ENCODE measurements at places on chromosomes 16 and 17.

- DNase-seq: no peak
Observed at GRCh38 chr16:1769402-1770300, 1.7 kb downstream of the NME3 start.

GRCh38 chr17:17503566-17504130, 7.5 kb upstream of the RASD1 start:
- DNase-seq: no peak

DNA sequence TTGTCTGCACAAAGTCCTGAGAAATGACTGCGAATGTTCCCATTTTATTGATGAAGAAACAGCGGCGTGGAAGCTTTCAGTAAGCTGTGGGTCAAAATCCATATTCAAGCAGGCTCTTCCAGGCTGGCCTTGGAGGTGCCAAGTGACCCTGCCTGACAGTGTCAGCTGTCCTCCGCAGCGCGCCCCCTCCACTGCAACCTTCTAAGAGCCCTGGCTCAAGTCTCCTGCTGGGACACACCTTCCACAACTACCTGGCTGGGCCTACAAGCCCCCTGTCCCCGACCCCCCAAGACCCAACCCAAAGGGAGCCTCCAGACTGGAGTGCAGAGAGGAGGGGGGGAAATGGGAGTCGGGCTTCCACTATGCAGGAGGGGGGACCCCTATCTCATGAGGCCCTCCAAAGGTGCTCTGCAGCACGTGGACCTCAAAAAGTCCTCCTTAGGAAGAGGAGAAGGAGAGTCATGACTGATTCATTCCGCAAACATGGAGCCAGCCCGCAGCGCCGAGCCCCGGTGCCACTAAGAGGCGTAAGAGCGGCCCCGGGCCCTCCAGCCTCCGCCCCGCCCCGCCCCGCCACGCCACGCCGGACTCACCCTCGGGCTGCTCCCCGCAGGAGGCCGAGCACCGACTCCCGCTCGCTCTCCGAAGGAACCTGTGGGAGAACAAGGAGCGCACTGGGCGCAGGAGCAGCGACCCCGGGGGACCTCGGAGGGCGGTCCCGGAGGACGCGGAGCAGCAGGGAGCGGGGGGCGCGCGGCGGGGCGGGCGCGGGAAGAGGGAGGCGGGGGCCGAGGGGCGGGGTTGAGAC, 574 bp downstream of the MPP3 start:
- peak; percentile 9 for DNase-seq

DNA sequence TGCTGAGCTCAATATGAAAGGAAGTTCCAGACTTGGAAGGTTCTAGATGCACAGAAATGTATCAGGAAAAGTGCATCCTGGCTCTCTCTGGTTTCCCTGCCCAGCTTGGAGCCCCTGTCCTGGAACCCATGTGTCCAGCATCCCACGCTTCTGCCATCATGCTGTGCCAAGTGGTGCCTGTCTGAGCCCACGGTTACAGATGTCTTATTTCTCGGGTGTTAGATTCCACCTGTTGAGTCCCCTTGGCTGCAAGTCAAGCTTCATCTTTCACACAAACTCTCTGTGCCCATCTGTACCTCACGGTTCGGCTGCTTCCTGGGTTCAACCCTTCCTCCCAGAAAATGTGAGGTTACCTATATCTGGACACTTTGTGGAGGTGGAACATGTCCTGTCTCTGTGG, 22.5 kb downstream of the OR1D5 start:
- DNase-seq: no peak

DNA sequence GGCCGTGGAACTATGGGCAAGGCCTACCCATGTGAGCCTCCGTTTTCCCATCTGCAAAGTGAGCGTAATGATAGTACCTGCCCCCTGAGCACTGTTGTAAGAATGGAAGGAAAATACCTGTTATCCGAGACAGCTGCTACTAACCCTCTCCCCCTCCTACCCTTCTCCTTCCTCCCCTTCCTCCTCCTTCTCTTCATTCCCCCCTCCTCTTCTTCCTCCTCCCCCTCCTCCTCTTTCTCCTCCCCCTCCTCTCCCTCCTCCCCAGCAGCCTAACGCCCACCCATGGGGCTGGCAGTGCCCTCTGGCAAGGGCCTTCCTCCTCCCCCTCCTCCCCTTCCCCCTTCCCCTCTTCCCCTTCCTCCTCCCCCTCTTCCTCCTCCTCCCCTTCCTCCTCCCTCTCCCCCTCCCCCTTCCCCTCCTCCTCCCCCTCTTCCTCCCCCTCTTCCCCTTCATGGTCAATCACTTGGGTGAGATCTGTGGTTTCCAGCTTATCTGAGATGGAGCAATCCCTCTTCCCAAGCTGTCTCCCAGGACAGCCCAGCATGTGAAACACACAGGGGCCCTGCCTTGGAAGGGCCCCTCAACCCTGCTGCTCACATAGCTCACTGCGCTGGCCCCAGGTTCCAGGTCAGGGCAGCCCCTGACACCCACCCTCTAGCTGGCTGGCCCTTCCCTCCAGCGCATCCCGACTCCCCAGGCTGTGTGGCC, 6.4 kb downstream of the ZFPM1 start:
- DNase-seq: no peak

DNA sequence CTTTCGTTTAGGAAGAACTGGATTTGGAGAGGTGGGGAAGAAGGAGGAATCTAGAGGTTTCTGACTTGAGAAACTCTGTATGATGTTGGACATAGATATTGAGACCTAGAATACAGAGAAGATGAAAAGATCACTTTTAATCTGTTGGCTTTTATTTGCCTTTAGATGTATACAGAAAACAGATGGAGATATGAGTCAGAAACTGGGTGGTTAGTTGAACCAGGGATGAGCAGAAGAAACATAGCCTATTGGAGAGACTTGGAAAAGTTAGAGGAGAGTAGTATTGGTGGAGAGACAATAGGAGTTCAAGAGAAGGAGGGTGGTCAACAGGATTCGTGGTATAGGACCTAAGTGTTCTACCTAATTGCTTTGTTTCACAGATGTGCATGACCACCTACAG, 5.1 kb downstream of the PHAF1 start:
- no peak for DNase-seq

- DNase-seq: no peak
Observed at GRCh38 chr16:64390102-64390501, 731.8 kb downstream of the CDH11 start.

GRCh38 chr17:17518014-17518413, 21.8 kb upstream of the RASD1 start:
- DNase-seq: no peak

- no peak for DNase-seq
Observed at GRCh38 chr16:11107780-11108465, 148.1 kb downstream of the SOCS1 start.

GRCh38 chr16:183005-183404, 2.7 kb downstream of the HBQ1 start:
- DNase-seq: no peak

DNA sequence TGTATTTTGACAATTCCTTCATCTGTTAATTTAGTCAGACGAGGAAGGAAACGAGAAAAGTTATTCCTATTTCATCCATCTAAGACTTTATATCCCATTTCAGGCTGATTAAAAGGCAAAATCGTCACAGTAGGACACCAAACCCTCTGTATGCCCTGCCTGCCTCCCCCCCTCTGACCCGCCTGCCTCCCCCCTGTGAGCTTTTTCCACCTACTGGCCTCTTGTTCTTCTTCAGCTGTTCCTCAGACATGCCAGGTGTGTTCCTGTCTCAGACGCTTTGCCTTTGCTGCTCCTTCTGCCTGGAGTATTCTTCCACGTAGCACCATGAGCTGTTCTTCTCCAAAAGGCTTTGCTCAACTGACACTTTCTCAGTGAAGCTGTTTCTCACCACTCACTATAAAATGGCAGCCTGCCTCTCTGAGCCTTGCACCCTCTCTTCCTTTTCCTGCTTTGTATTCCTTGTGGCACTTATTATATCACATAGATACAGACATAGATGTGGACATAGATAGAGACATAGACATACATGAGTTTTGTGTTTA, 723.4 kb downstream of the MAF start:
- no peak for DNase-seq

- no peak for DNase-seq
Observed at GRCh38 chr16:81641395-81642106, 137.5 kb upstream of the PLCG2 start.

DNA sequence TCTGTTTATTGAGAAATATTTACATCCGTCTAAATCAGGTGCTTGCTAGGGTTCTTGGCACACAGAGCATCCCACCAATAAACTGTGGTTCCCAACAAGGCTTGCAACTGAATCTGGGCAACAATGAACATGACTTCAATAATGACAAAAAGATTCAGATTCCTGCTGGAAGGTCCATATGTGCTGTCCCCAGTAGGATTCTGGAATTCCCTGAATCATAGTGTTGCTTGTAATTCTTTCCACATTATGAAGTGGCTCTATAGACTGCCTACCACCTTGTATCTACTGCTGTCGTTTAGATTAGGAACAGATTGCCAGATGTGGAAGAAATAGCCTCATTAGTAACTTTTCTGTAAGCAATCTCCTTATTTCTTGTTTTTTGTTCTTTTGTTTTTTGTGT, 265.9 kb downstream of the WWOX start:
- DNase-seq: no peak

GRCh38 chr17:42574463-42574862, 3.1 kb downstream of the PSMC3IP start:
- no peak for DNase-seq

- no peak for DNase-seq
Observed at GRCh38 chr17:62757500-62757951, 50.6 kb downstream of the MARCHF10 start.

DNA sequence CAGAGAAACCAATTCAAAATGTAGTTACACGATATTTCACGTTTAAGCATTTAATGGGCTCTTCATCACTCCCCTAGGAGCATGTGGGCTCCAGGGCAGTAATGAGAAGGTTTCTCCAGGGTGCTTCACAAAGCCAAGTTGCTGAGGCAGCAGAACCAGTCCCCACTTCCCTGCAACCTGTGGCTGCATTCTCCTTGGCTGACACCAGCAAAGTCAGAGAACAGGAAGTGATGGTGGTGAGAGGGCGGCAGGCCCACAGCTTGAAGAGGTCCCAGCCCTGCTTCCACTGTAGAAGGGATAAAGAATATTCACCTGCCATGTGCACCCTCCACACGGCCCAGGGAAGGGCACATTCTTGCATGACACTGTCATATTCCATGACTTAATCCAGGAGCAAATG, 133.2 kb downstream of the CBLN1 start:
- DNase-seq: no peak

GRCh38 chr16:1272453-1273198, 16.8 kb downstream of the TPSD1 start:
- no peak for DNase-seq

- DNase-seq: no peak
Observed at GRCh38 chr16:30750876-30751465, 2.7 kb downstream of the PHKG2 start.

DNA sequence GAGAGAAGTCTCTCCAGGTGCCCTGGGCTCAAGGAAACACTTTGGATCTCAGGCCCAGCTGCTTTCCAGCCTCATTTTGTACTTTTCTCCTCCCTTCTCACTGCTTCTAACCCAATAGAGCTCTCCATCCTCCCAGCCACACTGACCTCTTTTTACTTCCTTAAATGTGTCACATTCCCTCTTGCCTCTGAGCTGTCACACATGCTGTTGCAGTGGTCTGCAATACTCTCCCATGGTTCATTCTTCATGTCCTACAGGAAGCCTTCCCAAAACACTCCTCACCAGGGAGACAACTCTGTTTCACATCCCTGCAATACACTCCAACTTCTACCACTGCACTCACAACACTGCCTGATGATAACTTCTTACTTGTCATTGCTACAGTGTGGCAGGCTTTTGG, 242.1 kb upstream of the DYNLRB2 start:
- no peak for DNase-seq

DNA sequence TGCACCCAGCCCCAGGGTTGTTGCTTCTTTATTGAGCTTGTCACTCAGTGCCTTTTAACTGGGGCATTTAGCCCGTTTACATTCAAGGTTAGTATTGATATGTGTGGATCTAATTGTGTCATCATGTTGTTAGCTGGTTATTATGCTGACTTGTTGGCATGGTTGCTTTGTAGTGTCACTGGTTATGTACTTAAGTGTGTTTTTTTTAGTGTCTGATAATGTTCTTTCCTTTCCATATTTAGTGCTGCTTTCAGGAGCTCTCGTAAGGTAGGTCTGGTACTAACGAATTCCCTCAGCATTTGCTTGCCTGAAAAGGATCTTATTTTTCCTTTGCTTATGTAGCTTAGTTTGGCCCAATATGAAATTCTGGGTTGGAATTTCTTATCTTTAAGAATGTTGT, 33.5 kb downstream of the NF1 start:
- DNase-seq: no peak

DNA sequence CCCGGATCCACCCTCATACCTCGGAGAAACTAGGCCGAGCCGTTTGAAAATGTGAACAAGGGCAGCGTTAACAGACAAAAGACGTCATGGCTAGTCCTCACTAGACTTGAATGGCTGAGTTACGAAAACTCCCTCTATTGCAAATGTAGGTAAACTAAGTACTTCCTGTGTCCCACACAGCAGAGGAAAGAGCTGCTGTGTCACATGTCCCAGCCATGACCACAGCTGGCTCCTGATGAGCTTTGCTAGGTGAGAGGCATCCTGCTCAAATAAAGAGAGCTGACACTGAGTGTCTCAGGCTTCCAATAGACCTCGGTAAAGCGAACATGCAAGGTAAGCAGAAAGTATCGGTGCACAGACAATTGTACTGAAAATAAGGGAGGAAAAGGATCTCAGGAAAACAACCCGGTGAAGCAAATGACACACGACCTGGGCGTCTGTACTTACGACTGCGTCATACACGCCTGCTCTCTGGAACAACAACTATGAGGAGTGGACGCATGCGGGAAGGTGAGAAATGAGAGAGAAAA, 26.0 kb downstream of the TMEM204 start:
- DNase-seq: no peak

- no peak for DNase-seq
Observed at GRCh38 chr16:6279286-6279685, 1053.4 kb upstream of the RBFOX1 start.

GRCh38 chr16:9966569-9967157, 215.6 kb downstream of the GRIN2A start:
- DNase-seq: no peak

DNA sequence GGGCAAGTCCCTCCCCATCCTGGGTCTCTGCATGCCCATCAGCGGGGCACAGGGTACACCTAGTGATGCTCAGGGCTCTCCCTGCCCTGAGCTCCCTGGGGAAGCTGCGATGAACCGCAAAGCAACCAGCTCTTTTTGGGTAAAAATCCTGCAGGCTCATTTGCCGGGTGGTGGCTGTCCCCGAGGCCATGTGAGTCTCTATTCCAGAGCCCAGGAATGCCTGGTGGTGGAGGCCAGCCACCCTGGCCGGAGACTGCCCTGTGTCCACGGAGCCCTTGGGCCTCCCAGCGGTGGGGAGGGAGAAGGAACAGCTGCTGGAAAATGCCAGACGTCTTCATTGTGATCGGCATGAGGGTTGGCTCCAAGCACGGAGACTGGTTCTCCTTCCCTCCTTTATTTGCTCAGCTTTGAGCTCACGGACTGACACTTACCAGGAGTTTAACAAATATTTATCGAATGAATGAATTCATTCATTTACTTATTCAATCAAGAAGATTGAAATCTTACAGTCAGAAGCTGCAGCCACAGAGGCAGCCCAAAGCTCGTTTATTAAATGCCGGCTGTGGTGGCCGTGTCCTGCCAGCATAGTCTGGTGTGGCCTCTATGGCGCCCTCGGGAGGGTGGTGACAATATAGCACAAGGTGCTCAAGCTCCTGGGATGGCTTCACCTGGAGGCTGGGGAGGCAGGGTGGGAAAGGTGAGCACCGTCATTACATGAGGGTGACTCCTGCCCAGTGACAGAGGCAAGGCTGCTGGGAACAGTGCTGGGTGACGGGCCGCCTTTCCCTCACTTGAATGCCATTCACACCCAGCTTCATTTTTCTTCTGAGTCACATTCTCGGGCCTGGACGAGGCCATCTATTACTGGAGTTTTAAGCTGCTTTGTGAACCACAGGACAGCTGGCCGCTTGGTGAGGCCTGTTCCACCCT, 31.1 kb upstream of the JPH3 start:
- no peak for DNase-seq

GRCh38 chr17:41848788-41849187, 11.2 kb downstream of the KLHL10 start:
- DNase-seq: no peak

All from HS-27A (cell line).